RKO (cell line): ENCODE measurements at places on chromosomes 2 and 18.
A peak's percentile ranks its signal among the peaks of the same experiment; 100 is the strongest.

GRCh38 chr2:235026649-235027557 lies 75.1 kb downstream of the SH3BP4 start:
- DNase-seq: no peak

DNA sequence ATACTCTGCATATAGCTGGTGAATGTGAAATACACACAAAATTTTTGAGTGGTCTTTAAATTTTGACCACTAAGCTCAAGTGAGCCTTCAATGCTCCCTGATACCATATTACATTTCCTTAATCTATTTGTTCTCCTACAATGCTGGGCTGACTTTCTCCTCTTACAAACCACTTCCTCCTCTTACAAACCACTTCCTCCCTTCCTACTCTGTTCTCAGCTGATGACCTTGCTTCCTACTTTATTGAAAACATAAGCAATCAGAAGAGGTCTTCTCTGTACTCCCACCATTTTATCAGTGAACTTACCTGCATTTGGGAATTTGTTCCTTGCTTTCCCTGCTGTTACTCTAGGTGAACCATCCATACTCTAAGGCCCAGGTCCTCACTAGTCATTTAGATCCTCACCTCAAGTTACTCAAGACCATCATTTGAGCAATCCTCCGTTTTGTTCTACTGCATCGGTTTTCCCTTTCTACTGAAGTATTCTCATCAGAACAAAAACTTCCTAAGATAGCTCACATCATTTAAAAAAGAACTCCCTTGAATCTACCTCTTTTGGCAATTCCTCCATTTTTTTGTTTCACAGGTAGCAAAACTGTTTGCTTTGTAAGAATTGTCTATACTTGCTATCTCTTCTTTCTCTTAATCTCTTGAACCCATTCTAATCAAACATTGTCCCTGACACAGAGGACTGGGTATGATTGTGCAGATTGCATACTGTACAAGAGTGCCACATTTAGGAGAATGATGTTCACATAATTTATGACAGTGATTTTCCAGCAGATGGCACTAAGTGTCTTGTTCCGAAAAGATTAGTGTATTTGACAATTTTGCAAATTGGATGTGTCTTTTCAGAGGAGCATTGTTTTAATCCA lies 96.5 kb downstream of the EPB41L5 start:
- peak; percentile 67 for DNase-seq

DNA sequence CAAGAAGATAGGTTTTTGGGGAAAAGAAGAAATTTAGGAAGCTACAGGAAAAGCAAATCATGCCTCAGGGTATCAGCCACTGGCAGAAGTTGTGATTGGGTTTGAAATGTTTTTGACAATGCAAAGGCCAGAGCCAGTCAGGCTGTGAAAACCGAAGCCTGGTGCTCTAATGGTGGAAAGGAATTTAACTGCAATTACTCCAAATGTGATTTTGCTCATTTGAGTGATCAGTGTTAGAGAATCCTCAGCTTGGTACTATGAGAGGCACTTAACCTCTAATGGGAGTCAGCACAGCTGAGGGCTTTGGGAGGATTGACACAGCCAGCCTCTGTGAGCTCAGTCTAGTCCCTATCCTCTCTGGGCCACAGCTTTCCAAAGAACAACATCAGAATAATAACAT lies 176.5 kb downstream of the LRRTM1 start:
- DNase-seq: no peak

- DNase-seq: no peak
These were observed 96.2 kb downstream of the CABLES1 start for GRCh38 chr18:23231340-23232021.

DNA sequence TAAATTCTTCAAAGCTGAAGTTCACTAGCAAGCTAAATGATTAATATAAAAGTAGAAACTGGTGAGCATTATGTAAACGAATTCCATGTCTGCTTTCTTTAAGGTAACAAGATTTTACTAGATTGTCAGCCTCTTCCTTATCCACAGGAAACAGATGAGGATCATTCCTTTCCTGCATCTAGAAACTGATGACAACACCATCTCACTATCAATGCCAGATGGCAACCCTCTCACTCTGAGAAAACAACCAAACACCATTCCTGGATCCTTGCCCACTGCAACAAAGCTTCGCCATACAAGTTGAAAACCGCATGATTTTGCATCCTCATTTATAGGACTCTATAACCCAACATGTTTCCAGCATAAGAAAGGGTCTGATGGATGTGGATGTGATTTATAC lies 122.9 kb downstream of the ZNF521 start:
- no peak for DNase-seq

DNA sequence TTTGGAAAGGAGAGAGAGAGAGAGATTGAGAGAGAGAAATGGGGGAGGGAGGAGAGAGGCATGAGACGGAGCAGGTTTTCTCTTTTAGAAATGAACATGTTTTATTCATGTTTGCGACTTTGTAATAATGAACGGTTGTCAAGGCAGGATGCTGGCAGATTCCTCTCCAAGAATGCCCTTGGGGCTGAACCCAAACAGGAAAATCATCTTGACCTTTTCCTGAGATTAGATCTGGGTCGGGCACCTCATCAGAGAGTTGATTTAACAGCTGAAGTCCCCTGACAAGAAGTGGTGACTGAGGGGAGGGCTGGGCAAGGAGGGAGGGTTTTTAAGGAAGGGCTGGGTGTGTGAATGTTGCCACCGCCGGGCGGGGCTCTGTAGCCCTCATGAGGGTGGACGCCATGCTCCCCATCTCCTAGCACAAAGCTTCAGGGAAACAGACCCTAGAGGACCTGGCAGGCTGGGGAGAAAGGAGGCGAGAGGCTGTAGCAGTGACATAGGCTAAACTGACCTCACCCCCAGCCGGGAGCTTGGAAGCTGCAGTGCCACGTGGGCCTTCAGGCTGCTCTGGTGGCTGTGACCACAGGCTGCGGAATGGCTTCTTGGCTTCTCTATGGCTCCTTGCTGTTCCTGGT lies 60.0 kb downstream of the LIPG start:
- DNase-seq: no peak

DNA sequence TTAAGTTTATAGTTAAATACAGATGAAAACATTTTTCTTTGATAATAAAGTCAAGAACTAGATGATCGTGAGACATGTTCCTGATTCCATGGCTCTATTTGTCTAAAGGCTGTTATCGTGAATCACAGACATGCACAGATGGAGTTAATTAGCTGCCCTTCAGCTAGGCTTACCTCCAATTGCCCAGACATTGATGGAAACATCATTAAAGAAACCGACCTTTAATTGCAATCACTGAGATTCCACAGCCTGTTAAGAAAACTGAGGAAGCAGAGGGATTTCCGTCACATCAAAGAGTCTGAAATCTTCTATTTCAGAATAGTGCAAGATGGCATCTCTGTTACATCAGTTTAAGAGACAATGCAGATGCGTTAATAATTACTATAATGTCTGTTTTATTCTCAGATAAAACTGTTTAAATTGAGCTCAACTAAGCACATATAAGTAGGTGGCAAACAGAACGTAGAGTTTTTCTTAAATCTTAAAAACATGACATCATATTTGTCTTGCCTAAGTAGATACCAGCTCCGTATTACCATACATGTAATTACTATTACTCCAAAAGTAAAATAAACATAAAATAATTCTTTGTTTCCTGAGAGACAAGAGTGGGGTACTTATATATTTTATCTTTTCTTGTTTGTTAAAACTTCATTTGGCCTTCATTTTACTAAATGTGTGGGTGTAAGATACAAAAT lies 23.9 kb upstream of the CRACDL start:
- no peak for DNase-seq

GRCh38 chr2:222733846-222734702 lies 62.6 kb downstream of the MOGAT1 start:
- DNase-seq: no peak

- no peak for DNase-seq
These were observed 168.9 kb downstream of the CTIF start for GRCh38 chr18:48707636-48708296.

GRCh38 chr2:235564884-235565530 lies 71.2 kb downstream of the AGAP1 start:
- no peak for DNase-seq

GRCh38 chr2:232521959-232522622 lies 1.9 kb downstream of the PRSS56 start:
- peak; percentile 19 for DNase-seq

DNA sequence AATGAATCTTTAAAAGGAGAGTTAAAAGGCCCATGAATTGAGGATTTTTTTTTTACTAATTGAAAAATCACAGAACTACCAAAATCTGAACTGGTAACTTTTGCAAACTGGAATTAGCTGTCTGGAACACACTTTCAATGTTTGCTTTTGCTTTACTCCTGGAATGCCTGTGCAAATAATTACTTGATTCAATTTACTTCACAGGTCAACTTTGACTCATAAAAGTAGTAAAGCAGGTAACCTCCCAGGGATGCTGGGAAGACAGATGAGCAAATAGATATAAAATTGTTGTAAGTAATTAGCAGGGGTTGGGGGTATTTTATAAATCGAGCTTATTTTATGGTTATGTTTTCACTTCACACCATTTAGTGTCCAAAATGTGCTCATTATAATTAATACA lies 398.3 kb upstream of the HNRNPA3 start:
- DNase-seq: no peak

DNA sequence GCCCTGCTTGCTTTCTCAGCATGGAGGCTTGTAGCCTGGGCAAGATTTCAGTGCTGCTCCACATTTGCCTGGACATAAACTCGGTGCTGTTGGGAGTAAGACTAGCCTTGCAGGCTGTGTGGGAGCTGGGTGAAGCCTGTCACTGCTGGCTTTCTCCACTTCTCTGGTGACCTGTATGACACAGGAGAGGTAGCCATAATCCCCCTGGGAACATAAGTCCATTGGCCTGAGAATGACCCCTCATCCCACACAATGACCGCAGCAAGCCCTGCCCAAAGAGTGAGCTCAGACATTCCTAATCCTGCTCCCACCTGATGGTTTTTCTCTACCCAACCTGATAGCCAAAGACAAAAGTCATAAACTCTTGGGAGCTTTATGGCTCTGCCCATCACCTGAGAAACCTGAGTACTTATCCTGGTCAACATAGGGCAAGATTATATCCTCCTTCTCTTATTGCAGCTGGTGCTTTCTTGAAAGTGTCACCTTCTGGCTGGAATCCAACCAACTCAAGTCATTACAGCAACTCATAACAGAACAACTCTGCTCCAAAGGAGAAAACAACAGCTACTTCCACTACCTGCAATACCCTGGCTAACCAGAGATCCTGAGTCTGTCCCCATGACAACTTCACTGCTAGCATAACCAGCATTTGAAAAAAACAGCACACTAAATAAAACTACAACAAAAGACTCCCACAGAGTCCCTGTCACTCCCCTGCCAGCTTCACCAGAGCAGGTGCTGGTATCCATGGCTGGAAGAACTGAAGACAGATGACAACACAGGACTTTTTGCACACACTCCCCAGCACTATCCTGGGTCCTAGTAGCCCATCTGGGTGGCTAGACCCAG lies 834.4 kb upstream of the DDX18 start:
- no peak for DNase-seq

- DNase-seq: no peak
These were observed 271.8 kb downstream of the ZNF521 start for GRCh38 chr18:25080211-25080610.

- peak; percentile 91 for DNase-seq
These were observed 24.0 kb upstream of the ITGB6 start for GRCh38 chr2:160224060-160224459.

DNA sequence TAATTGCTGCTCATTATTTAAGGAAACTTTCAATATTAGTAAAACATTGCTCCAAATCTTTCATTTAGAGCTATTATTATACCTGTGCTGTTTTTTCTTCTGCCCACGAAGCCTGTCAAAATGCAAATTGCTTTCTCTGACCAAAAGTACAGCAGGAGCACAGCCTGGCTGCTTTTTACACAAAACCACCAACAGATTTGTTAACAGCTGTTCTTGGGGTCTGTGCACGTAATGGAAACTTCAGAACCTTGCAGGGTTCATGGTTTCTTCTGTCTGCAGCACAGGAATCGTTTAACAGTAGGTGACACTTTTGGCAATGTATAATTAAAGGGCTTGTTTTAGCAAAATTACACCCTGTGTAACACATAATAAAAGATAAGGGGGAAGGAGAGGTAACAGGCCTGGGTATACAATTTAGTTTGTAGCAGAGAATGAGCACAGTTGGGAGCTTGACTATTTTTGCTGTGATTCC lies 447.3 kb downstream of the KCNJ3 start:
- DNase-seq: no peak

DNA sequence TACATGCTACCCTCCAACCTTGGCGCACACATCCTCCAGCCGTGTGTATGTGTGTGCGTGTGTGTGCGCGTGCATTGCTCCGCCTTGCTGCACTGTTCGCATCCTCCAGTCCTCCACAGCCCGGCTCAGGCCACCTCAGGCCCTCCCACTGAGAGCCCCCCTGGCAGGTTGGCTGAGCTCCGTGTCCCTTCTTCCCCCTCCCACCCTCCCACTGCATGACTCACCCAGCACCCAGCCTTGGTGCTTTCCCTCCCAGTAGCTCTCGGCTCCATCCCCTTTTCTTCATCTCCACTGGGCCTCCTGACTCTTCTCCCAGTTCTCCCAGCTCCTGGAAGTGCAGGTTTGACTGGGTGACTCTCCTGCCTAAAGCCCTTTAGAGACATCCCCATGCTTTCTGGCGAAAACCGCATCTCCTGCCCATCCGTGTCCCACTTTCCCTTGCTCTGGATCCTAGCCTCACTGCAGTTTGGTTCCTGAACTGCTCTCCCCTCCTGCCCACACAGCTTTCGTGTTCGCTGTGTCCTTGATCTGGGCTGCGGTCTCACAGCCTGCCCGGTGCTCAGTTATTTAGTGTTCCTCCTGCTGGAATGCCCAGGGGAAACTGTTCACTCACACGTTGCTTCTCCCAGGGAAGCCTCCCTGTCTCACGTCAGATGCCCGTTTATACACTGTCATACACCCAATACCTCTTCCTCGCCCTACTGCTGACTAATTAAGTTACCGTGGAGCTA lies 4.9 kb downstream of the TMEM177 start:
- DNase-seq: no peak

DNA sequence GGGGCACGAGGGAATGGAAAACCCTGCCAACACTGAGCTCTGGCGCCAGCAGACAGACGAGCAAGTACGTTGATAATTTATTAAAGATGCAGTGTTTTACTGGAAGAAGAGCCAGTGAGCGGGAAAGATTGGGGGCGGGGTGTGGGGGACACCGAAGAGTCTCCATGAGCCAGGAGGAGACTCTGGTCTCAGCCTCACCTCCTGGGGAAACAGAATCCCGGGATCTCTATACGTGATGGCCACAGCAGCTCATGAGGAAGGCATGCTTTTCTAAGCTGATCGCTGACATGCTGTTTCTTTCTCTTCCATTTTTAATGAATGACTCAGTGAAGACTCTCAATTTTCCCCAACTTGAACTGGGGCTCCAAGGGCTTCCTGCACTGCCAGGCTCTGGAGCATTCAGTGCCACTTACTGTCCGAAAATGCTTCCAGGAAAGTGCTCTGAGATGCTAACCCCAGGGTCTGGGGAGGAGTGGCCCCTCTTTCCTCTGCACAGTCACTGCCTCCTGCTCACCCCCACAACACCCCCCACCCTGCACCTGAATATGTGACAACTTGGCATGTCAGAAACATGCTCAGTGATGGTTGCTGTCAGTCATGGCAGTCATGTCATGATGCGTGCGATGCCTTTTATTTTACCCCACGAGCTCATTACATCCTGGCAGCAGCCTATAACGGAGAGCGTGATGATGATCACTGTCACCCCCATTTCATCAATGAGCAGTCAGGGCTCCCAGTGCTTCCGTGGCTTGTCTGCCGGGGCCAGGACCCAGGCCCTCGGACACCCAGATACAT lies 164.2 kb upstream of the CAPN13 start:
- DNase-seq: no peak
